NCI-H1694 (cell line): ENCODE measurements at places on chromosomes 2 and 18.

GRCh38 chr2:64699712-64700111, 46.0 kb upstream of the SERTAD2 start:
- DNase-seq: no peak

GRCh38 chr2:37825586-37825985, 99.5 kb upstream of the RMDN2 start:
- DNase-seq: no peak

DNA sequence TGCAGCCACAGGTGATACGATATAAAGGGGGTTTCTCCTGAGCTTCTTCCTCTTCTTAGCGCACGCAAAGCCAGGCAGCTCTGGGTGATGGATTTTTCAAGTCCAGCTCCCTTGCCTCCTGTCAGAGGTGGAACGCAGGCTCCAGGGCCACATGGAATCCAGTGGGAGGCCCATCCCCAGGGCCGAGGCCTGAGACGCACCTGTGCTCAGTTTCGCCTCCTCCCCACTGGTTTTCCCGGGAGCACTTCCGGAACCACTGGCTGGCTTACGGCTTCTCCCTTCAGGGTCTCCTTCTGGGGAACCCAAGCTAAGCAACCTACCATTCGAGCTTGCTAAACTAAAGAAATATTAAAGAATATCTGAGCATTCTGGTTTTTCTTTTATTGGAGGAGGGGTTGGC, 63.6 kb downstream of the TRAPPC12 start:
- no peak for DNase-seq

DNA sequence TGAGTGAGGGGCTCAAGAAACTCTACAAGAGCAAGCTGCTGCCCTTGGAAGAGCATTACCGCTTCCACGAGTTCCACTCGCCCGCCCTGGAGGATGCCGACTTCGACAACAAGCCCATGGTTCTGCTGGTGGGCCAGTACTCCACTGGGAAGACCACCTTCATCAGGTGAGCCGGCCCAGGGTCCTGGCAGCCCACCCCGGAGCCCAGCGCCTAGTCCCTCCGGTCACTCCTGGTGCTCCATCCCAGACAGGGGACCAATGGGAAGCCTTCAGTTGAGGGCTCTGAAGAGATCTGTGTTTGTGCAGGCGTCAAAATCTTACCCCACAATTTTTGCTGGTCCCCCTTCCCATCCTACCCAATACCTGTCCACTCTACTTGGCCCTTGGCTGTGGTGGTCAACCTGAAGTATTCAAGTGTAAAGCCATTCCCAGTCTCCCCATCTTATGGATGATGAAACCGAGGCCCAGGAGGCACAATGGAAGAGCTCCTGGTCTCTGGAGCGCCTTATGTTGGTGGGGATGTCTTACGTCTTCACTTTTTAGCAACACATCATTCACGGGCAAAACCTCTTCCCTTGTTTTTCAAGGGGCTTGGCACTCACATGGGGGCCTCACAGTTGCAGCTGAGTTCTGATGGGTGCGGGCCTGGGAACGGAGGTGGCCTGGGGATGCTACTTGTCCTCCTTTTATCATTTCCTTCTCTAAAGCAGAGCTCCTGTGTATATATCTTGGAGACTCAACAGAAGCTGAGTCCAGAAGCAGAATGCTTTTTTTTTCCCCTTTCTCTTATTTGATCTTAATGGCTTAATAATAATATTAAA, 941 bp downstream of the EHD3 start:
- no peak for DNase-seq

- DNase-seq: no peak
Observed at GRCh38 chr2:231376857-231377256, 18.7 kb upstream of the B3GNT7 start.
